ENCODE measurements at places on chromosomes 16 and 17.

- no peak for DNase-seq
These were observed 9.2 kb downstream of the DYNC1LI2 start for GRCh38 chr16:66741950-66742808.

DNA sequence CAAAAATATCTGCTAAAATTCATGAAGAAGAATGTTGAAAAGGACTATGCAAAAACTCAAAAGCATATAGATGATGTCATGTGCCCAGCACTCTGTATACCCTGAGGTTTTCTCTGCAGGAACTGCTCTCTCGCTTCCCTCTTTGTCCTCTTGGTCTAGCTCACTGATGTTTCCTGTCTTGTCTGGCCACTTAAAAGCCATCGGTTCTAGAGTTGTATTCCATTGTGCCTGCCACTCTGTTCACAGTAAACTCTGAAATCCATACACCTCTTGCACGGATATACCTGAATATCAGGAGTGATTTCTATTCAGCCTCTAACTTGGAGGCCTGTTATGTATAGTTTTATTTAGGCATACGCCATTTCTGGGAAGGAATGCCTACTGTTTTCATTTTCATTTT lies 101.0 kb upstream of the CNTNAP4 start:
- no peak for DNase-seq

- DNase-seq: no peak
These were observed 6.8 kb downstream of the CCDC102A start for GRCh38 chr16:57529391-57530103.

- DNase-seq: peak; percentile 78
These were observed 4.8 kb downstream of the MT1A start for GRCh38 chr16:56643080-56643778.

DNA sequence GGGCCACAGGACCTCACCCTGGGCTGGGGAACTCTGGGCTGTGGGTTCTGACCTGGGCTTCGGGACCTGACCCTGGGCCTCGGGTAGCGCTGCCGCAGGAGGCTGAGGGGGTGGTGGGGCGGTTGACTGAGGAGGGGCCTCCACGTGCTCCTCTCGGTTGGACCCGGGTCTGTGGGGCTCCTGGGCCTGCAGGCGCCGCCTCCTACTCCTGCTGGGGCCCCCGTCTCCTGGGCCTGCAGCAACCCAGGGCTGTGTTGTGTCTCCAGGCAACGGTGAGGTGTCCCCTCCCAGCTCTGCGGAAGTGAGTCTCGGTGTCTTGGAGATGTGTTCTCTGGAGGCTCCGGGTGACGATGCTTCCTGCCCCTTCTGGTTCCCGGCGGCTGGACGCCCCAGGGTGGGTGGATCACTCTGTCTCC lies 41.5 kb upstream of the GNG13 start:
- no peak for DNase-seq

GRCh38 chr17:82003411-82004381 lies 19.0 kb downstream of the CENPX start:
- peak; percentile 58 for DNase-seq

GRCh38 chr17:16947470-16947869 lies 24.4 kb downstream of the TNFRSF13B start:
- DNase-seq: no peak

GRCh38 chr17:20187049-20187448 lies 177.9 kb downstream of the SPECC1 start:
- DNase-seq: no peak

- no peak for DNase-seq
These were observed 3.2 kb downstream of the GJD3 start for GRCh38 chr17:40361063-40361924.

DNA sequence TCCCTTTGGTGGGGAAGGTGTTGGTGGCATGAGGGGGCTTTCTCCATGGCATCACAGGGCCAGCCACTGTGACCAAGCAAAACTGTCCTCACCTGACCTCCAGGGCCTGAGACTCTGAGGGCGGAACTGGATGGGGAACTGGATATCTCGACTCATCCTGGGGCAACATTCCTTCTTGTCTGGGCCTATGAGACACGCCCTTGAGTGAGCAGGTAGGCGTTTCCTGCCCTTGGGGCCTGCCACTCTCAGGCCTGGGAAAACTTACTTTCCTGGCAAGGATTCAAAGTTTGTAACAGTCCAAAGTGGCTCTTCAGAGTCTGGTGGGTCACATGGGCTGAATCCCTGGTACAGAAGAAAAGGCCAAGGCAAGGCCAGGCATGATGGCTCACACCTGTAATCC lies 9.6 kb downstream of the MT1X start:
- DNase-seq: no peak

DNA sequence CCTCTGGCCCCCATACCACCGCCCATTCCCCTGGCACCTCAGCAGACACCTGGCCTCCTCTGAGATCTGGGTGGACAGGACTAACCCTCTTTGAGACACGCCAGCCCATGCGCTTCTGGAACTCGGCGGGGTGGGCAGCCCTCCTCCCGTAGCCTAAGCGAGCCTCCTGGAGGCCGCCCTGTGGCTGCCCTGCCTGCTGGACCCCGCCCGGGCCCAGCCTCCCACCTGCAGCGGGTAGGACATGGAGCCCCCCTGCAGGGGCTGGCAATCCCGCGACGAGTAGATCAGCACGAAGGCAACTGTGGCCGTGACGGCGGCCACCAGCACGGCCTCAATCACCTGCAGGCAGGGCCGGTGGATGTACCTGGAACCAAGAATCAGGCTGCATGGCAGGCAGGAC lies 8.2 kb upstream of the CCDC154 start:
- no peak for DNase-seq

GRCh38 chr16:16099320-16099719 lies 124.0 kb downstream of the ABCC6 start:
- no peak for DNase-seq

DNA sequence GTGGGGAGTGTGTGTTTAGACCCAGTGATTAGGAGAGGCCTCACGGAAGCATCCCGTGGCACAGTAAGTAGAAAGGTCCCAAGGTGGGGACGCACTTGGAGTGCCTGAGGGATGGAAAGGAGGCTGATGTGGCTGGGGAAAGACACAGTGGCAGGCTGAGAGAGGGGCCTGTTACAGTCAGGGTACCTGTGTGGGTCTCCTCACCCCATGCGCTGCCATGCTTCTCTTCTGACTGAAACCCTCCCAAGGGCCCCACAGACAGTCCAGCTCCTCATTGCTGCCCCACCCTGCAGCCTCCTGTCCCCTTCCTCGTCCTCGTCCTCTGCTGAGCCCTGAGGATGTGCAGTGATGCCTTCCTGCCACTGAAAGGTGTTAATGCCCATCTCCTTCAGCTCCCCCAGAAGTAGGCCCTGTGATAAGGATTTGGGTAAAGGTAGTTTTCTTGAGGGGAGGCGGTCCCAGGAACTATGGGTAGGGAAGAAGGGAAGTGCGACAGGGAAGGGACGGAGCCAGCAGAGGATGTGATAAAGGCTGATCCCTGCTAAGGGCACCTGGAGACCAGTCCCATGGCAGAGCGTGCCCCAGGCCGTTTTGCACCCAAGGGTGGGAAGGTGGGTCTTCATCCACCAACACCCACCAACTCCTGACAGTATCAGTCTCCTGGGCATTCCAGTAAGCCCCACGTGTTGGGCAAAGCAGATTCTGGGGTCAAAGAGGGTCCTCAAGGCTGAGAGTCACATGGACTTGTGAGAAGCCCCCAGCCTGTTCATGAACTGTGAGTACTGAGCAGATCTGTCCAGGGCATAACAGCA lies 237.2 kb downstream of the GSG1L start:
- no peak for DNase-seq

- DNase-seq: peak; percentile 84
These were observed 697 bp downstream of the CTF1 start for GRCh38 chr16:30896889-30897733.

DNA sequence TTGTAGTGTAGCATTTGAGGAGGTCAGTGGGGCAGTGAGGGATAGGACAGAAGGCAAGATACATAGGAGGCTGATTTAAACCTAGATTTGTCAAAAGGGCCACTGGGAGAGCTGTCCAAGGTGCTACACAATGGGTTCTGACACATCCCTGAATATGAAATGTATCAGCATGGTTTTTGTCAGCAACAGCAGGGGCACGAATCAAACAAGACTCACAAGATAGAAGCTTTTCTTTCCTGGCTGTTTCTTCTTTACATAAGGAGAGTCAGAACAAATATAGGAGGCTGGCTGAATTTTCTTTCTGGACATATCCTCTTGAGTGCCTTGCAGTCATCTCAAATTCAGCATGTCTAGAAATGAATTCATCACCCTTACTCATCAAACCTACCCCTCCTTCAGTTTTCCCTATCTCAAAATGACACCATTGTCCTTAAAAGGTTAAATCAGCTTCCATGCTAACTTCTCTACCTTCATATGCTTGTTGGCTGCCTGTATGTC lies 130.5 kb downstream of the NPIPB5 start:
- no peak for DNase-seq

- DNase-seq: no peak
These were observed 6.5 kb upstream of the CARD14 start for GRCh38 chr17:80163336-80163735.

- DNase-seq: peak; percentile 61
These were observed 24.0 kb upstream of the VPS4A start for GRCh38 chr16:69286941-69287713.

DNA sequence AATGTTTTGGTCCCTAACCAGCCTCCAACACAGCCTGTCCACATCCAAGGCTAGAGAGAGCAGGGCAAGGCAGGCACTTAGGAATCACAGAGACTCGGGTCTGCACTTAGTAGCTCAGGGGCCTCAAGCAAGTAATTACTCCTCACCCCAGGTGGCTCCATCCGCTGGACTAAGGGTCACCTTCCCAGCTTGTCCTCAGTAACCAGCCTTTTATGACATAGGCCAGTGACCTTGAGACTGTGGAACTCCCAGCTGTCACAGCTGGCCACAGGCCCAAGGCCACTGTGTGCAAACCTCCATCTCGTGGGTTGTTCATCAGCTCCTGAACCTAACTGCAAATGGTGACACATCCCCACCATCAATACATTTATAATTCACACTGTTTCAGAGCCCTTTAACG lies 68.6 kb downstream of the CDYL2 start:
- no peak for DNase-seq
